Kidney glomerular epithelial cell (primary cell): ENCODE measurements at places on chromosomes 12 and 14.

DNA sequence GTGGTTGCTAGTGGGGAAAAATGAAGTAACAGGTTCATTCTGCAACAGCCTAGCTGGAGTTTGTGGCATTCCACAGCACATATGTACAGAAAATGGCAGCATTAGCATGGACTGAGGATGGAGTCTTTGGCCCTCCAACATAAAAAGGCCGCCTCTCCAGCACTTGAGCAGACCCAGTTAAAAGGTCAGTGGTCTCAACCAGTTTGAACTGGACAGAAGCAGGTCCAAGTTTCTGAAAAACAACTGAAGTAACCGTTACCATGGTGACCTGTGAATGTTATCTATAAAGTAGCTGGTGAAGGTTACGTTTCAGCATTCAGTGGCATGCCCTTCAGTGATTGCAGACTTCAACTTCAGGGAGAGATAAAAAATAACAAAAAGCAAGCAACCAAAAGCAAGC is 34.1 kb upstream of the OR10AD1 start:
- no peak for DNase-seq

GRCh38 chr12:89703768-89704167 is 4.9 kb downstream of the ATP2B1 start:
- peak; percentile 42 for DNase-seq

GRCh38 chr12:12428047-12428446 is 71.2 kb downstream of the BORCS5 start:
- DNase-seq: no peak

DNA sequence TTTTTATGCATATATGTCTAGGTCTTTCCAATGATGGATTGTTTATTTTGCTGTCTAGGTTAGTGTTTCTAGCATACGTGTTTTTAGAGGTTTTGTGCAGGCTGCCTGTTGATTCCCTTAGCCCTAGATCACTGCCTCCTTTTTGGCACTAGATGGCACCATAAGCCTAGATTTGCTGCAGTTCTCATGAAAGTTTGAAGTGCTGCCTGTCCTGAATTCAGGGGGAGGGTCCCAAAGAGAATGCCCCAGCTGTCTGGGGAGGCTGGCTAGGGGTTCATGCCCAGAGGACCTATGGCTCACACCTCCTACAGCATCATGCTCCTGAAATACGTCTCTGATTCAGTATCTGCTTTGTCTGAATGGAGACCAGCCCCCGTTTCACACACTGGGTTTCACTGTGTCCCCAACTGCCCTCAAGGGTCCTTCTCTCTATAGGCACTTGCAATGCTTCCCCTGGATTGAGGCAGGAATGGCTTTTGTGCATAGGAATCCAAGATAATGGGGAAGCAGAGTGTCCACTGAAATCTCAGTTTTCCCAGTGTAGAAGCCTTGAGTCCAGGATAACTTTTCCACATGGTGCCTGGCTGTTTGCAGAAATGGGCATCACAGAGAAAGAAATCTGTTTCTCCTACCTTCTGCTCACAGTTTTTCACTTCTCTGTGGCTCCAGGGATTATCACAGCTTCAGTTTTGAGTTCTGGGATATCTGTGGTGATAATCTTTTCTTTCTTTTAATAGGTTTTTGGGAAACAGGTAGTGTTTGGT is 14.2 kb upstream of the TXNRD1 start:
- peak; percentile 80 for DNase-seq

- DNase-seq: peak; percentile 23
These were observed 6.1 kb upstream of the HELB start for GRCh38 chr12:66296176-66296683.

GRCh38 chr14:35806006-35806907 is 2.8 kb downstream of the RALGAPA1 start:
- no peak for DNase-seq

- no peak for DNase-seq
These were observed 16.1 kb upstream of the TMEM106C start for GRCh38 chr12:47947341-47947740.

DNA sequence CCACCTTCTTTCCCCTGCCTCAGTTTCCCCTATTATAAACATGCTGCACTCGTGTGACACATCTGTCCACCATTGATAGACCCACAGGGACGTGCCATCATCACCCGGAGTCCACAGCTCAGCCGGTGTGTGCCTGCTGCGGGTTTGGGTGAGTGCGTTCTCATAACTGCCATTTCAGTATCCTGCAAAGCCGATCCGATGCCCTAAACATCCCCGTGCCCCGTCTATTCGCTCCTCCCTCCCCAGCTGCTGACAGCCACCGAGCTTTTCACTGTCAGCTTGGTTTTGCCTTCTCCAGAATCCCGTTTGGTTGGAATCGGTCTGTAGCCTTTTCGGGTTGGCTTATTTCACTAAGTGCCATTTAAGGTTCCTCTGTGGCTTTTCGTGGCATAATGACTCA is 3.9 kb downstream of the LRCOL1 start:
- no peak for DNase-seq

GRCh38 chr14:60174352-60175254 is 9.4 kb upstream of the DHRS7 start:
- no peak for DNase-seq

DNA sequence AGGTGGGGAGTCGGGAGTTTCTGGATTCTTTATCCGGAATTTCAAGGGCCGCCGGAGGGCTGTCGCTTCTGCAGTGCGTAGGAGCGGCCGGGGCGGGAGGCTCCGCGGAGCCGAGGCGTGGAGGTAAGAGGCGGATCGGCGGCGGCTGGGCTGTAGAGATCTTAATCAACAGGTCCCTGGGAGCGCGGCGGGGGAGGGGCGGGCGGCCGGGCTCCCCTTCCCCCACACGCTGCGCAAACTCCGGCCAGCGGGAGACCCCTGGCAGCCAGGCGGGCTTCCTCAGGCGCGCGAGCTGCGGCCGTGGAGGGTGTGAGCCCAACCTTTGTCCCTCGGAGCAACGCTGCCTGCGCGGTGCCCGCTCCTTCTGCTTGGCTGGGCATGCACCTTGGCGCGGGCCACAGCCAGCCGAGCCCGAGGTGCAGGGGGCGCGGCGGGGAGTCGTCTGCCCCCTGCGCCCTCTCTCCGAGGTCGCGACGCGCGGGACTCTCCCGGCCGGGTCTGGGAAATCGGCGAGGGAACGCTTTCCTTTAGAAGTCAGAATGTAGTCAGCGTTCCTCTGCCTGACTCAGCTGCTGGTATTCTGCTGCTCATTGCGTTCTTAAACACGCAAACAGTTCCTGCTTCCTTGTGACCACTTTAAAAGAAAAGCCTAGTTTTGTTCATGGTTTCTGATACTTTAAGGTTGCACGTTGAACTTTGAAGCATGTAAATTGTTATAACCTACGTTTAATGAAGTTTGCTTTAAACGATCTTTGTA is at the start of gene PALS1:
Gene PALS1 (plus strand): TSS at position 25 of the 757 bp plus-strand sequence. CDS start 37,736 bp downstream, outside the sequence.
- DNase-seq: peak; percentile 62

DNA sequence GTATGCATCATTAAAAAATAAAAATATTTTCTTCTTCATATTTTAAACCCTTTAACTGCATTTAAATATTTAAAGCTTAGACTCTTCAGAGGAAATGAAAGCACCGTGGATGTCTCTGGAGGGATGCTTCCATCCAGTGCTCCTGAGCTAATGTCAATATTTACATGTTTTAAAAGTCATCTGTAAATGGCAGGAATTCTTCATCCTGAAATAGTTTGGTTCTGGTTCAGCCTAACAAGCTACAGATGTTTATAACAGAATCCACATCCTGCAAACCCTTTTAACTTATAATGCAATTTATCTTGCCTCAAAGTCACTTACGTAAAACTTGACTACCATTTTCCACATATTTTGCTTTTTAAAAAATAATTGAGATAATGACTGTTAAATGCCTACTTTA is 1207.3 kb downstream of the SLC16A7 start:
- no peak for DNase-seq

- DNase-seq: no peak
These were observed 13.6 kb downstream of the MBIP start for GRCh38 chr14:36306836-36307235.

- no peak for DNase-seq
These were observed 8.2 kb downstream of the TMEM121 start for GRCh38 chr14:105534586-105534985.

- no peak for DNase-seq
These were observed 179.4 kb downstream of the ESR2 start for GRCh38 chr14:64114796-64115195.

DNA sequence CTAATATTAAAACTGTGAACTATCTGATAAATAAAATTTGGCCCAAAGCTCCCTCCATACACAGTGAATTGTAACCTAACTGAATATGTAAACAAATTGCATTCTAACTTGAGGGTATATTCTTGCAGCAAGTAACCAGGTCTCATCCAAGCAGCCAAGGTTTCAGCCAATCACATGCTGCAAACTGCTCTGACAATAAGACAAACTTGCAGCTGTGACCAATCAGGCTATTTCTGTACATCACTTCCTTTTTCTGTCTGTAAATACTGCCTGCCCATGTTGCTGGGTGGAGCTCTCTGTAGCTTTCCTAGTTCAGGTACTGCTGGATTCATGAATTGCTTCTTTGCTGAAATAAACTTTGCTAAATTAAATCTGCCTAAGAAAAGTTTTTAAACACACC is 499.0 kb downstream of the GALC start:
- DNase-seq: no peak

- DNase-seq: no peak
These were observed 201.3 kb upstream of the RASSF8 start for GRCh38 chr12:25757037-25757665.

DNA sequence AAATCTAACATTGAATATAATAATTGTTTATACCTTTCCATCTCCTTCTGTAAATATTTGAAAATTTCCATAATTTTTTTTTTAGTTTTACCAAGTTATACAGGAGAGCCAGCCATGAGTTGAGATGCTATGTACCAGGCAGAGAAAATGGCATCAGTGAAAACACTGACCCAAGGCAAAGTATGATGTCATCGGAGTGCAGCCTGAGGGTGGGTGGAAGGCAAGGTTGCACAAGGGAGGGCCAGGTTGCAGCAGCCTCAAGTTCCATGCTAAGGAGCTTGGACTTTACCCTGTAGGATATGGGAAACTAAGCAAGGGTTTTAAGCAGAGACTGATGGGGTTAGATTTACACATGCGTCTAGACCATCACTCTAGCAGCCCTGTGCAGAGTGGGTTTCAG is 441.1 kb downstream of the BCAT1 start:
- no peak for DNase-seq

GRCh38 chr12:47034661-47035060 is 44.8 kb upstream of the PCED1B start:
- DNase-seq: no peak

- DNase-seq: no peak
These were observed 5.9 kb upstream of the MYO1A start for GRCh38 chr12:57055824-57056223.

GRCh38 chr12:47907851-47908454 is 3.2 kb upstream of the VDR start:
- DNase-seq: no peak

GRCh38 chr12:90939382-90939781 is 15.6 kb downstream of the CCER1 start:
- DNase-seq: no peak

DNA sequence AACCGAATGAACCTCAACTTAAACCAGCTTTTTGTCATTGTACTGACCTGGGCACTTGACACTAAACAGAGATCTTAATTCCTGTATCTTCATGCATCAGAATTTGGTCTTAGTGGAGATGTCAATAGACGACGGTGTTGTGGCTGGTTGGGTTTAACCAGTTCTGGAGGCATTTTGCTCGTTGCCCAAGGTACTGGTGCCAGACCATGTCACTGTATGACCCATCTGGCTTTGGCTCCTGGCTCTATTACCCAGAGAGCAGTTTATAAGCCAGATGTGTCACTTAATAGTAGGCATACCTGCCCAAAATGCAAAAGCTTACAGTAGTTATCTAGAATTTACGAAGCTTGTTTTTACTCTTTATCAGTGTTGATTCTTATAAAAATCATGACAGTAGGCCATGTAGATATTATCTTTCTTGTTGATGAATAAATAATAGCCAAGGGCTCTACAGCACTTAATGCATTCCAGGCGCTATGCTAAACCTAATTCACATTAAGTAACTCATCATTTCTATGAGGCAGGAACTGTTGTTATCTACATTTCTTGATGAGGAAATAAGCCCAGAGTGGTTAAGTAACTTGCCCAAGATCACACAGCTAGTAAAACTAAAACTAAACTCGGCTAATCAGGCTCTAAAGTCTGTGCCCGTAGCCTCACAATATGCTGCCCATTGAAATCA is 179.7 kb upstream of the HIF1A start:
- DNase-seq: no peak

GRCh38 chr14:71985538-71986189 is 53.4 kb downstream of the RGS6 start:
- no peak for DNase-seq

DNA sequence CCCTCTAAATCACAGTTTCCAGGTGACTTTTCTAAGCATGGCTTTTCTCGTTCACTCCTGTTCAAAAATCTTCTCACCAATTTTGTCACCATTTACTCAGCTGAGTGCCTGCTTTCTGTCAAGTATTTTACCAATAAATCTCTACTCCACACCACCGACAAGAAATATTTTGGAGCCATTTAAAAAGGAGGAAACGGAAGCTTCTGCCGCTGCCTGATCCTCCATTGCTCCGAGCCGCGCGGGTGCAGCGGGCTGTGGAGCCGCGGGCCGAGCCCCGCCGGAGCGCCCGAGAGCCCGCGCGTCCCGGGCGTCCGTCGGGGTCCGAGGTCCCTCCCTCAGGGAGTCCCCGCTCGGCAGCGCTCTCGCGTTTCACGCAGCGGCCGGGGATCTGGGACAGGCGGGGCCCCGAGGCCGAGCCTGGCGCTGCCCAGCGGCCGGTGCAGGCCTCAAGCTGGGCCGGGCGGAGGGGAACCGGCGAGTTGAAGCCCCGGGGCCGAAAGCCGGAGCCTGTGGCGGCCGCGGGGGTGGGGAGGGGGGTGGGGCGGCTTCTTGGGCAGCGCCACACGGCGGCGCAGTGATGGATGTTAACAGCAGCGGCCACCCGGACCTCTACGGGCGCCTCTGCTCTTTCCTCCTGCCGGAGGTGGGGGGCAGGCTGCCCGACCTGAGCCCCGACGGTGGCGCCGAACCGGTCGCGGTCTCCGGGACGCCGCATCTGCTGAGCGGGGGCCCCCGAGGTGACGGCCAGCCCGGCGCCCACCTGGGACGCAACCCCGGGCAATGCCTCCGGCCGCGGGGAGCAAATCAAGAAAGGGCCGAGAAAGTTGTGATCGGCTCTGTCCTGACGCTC is 1.1 kb upstream of the HEBP1 start:
- peak; percentile 35 for DNase-seq

DNA sequence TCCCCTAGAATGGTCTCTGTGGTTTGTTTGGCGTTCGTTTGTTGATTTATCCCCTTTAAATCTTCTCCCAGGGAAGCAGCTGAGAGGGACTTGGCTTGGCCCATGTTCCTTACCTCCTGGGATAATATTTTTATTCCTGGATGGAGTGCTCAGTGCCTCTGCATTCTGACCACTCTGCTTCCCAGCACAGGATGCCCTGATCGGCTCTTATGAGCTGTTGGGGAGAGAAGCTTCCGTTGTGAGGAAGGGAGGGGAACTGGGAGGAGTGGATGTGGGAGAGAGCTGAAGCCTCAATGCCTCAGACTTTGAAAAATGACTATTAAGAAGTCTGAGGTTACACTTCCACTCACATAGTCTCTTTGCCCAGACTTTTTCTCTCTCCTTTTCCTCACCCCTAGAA is 114.8 kb downstream of the SMOC1 start:
- DNase-seq: no peak
